ENCODE measurements at places on chromosomes 12 and 14.

DNA sequence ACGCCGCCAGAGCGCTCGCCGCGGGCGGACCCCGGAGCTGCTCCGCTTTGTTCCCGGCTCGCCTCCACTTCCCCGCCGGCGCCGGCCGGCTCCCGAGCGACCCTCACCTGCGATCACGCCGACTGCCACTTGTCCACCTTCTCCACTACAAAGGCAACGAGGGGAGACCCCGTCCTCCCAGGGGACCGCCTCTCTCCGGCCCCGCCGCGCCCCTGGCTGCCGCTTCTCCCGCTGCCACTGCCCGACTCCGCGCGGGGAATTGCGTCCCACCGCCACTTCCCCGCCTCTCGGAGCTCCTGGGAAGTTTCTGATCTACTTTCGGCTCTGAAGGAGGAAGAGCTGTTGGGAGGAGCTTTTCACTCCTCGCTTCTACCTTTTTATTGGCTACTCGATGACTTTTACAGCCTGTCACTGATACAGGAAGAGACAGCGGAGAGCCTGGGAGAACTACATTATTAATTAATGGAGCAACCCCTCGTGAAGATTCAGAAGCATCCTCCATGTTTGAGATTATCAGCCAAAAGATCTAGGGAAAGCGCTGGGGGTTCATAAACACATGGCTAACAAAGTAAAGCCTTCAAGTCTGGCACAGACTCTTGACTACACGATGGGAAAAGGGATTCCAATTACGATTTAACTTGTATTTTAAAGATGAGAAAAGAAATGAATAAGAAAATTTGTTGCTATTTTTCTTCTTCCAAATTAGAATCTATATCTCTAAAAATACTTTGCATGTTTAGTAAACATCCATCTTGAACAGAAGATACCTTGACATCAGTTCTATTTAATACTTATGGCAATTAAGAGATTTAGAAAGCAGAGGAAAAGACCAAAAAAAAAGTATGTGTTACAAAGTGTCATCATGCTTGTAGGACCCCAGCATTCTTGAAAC, at the start of gene BAZ1A:
BAZ1A (minus strand) TSS at position 330 of the 892 bp plus-strand sequence. CDS start 756 bp downstream, outside the sequence.
- DNase-seq, result peak; percentile 70

DNA sequence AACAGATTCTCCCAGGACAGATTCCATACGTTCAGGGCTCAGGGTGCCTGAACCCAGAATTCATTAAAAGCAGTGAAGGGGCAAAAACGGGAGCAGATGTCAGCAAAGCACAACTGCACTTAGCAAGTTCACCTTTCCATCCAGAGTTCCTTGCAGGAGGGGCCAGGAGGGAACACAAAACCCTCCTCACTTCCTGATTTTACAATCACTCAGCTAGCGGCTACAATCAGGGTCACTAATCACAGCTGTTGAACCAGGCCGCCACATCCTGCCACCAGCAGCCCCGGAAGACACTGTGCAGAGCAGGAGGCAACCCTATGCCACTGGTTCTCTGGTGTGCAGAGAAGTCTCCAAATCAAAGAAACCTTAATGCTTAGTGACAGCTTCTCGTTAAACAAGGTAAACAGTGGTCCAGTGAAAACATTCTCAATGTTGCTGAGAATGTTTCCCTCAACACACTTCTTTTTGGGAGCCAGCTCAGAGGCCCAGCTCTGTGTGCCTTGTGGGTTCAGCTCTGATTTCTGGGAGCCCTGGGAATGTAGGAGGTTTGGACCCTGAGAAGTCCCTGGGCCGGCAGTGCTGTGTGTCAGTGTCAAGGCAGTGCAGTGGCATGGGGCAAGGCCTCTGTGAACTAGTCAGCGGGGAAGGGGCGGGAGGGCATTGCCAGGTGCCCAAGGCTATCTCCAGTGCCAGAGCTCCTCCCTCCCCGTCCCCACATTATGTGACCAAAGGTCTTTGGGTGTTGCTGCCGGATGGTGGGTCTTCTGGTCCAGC, 54.5 kb downstream of the VCPKMT start:
- peak; percentile 70 for DNase-seq

GRCh38 chr12:110037315-110037714, 11.0 kb downstream of the C12orf76 start:
- DNase-seq, result no peak

GRCh38 chr12:4272424-4273272, 914 bp upstream of the CCND2 start:
- DNase-seq, result peak; percentile 68

DNA sequence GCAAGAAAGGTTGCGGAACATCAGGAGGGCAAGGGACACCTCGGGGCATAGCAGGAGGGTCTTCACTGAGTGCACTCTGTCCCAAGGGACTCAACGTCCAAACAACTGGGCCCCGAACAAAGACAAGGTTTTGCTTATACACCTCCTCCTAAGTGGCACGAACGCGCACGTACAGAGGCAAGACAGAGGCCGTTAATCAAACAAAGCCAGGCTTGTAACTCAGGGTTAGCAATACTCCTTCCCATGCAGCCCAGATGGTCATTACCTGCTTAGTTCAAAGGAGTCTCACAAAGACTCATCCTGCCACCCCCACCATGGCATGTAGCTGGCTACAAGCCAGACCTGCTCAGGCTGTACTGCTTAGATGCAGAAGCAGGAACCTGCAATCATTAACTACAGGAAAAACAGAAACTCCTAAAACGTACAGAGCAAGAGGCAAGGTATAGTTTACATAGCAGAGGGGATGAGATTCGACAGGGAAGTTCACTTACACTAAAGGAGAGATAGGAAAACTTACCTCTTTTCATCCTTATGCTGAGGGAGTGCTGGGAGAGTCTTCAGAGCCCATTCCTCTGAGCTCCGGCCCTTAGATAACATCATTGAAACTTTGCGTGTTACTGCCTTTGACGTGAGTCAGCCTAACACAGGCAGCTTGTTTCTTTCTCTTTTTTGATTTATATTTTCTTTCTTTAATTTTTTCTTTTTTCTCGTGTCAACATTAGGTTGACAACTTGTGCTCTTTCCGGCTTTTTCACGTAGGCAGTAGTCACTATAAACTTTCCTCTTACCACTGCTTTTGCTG, 1319.1 kb downstream of the TMEM121 start:
- DNase-seq, result peak; percentile 85

DNA sequence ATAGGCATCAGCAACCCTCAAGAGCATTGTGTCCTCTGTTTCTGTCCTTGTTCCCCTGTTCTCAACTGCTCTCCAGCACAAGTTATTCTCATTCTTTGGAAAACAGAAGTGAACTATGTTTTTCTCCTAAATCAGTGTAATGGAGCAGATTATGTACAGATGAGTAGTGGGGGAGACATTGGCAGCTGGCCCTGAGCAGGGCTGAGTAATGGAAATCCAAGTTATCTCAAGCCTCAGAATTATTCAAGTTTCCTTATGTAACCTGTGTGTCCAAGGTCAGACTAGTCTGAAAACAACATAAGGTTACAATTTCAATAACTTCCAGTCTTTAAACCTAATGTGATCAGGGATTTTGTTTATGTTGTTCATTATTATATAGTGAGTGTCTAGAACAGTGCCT, 116.1 kb upstream of the FUT8 start:
- no peak for DNase-seq

GRCh38 chr14:100030452-100031153, 34.6 kb upstream of the EVL start:
- DNase-seq, result no peak

- no peak for DNase-seq
These were observed 36.2 kb upstream of the TMEM260 start for GRCh38 chr14:56543436-56543835.
